Stimulated activated naive CD4-positive, alpha-beta T cell treated with Interleukin-2 at 50 U/mL for 16 hours (primary cell): ENCODE measurements at places on chromosomes 1 and 21.

- DNase-seq, result no peak
Measured at GRCh38 chr1:116726872-116727820, 27.1 kb upstream of the CD2 start.

DNA sequence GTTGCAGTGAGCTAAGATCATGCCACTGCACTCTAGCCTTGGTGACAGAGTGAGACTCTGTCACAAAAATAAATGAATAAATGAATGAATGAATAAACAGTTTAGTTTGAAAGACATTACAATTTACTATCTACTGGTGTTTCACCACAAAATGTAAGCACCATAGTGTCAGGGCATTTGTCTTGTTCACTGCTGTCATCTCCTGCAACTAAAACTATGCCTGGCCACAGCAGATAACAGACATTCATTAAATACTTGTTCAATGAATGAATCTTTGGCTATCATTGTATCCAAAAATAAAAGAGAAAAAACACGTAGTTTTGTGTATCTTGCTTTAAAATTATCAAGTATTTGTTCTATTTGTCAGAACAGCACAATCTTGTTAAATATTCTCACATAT, 32.5 kb downstream of the SASS6 start:
- no peak for DNase-seq

- DNase-seq, result no peak
Measured at GRCh38 chr21:38376693-38377092, 119.9 kb downstream of the KCNJ15 start.

DNA sequence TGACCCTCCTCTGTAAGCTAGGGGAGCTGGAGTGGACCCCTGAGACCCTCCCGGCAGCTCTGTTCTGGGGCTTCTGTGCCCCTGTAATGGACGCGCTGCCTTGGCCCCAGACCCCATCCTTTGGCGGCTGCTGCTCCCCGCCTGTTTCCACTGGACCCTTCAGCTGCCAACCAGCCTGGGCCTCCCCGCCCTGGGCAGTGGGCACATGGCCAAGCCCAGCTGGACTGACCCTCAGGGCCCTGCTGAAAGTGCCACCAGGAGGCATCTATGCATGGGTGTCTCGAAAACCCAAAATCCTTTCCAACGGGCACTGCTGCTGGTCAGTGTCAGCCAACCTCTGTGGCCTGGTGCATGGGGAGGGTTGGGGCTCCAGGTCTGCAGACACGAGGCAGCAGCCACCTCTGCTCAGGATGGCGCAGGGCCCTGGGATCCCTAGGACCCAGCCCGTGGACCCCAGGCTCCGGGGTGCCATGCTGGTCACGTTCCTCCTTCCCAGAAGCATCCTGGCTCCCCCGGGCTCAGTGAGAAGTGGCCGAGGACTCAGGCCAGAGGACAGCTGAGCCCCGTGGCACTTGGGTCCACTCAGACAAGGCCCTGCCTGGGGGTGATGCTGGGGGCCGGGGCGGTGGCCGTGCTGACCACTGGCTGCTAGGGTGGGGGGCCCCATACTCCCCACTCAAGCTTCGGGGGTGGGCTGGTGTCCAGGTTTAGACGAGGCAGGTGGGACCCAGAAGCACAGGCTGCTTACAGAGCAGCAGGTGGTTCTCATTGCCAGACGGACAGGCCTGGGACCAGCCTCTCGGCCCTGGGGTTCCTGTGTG, 46.9 kb downstream of the SLX9 start:
- no peak for DNase-seq

GRCh38 chr21:45695086-45695485, 51.6 kb downstream of the PCBP3 start:
- DNase-seq, result no peak

DNA sequence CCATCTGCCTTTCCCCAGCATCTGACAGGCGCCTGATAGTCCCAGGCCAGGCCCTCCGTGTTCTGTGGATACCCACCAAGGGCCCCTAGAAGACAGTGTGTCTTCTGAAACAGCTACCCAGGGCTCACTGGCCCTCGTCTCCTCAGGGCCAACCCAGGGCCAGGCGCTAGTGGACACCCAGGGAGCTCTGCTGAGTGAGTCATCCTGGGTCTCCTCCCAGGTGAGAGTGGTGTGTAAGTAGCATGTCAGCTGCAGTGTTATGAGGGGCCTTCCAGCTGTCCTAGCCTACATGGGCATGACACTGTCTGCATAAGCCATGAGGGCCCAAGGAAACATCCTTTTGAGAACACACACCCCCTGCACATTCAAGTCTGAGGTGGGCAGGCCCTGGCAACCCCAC, 36.7 kb downstream of the CHD5 start:
- no peak for DNase-seq

DNA sequence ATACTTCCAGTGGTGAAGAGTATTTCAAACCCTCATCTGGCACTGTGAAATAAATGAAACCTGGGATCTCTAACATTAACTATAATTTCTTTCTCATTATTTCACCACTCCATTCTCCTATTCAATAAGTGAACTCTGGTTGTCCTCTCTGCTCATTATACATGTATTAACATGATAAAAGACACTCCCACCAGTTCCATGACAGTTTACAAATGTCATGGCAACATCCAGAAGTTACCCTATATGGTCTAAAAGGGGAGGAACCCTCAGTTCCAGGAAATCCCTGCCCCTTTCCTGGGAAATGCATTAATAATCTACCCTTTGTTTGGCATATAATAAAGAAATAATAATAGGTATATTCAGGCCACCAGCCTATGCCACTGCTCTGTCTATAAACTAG, 62.7 kb upstream of the BRINP3 start:
- no peak for DNase-seq
